Ovary (tissue), 10 donors: ENCODE measurements at places on chromosomes 7 and 10. TPM values are rescaled to one million over a fixed set of nuclear protein-coding genes. Genes with fewer than 3 reads are reported as not detected.

DNA sequence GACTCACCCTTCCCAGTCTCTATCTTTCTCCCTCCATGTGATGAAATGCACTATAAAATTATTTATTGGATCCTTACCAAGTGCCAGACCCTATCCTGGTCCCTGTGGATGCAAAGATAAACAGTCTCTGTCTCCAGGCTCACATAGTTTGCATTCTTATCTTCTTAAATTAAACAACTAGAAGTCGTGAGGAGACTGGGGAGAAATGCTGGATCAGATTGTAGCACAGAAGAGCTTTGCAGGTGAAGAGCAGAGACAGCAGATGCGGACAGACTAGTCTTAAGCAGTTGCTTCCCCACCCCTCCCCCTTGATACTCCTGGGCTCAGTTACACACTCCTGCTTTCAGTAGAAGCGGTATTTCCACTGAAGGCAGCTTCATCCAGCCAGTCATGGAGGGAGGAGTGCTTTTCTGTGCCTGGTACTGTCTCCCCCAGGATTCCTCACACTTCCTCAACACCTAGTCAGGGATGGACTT lies 20.8 kb upstream of the CDK1 start:
- no peaks in the 10 kb centered on the region for H3K4me1 ChIP-seq
- H3K27ac ChIP-seq, result no peak overlapping the region
- DNase-seq, result no peak
- H3K4me3 ChIP-seq, result no peak overlapping the region
- no peaks in the 10 kb centered on the region for H3K27me3 ChIP-seq

DNA sequence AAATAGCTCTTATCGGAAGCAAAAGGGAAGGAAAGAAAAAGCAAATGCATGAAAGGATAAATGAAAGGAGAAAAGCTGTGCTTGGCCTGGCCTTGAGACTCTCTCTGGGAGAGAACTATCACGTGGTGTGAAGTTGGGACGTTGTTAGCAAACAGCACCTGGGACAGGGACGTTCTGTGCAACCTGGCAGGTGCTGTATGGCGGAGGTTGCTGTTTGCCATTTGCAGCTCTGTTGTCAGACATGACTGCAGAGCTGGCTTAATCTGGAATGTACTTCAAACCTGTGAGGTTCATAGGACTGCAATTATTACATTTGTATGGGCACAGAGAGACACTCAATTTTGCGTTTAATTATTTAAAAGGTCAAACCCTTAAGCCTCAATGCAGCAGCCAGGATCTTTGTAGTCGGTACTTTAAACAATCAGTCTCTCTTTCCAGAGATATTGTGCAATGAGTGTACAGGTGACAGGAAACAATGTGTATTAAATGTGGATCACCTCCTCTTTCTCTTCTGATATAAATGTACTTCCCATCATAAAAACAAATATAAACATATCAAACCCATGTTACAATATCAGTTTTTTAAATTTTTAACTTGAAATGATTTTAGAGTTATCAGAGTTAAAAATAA lies 800.5 kb upstream of the KCND2 start:
- H3K4me1 ChIP-seq, result no peaks in the 10 kb centered on the region
- H3K27ac ChIP-seq, result no peak overlapping the region
- no peaks in the 10 kb centered on the region for H3K36me3 ChIP-seq
- H3K27me3 ChIP-seq, result peaks cover 2% of the 10 kb centered on the region

GRCh38 chr10:37860494-37861190 lies 3.2 kb upstream of the ZNF248 start:
- no peak overlapping the region for H3K27ac ChIP-seq
- H3K36me3 ChIP-seq, result no peaks in the 10 kb centered on the region
- no peak for DNase-seq
- H3K4me3 ChIP-seq, result no peak overlapping the region
- H3K4me1 ChIP-seq, result peaks cover 5% of the 10 kb centered on the region

- no peak for DNase-seq
- no peaks in the 10 kb centered on the region for H3K36me3 ChIP-seq
- no peak overlapping the region for H3K27ac ChIP-seq
Observed at GRCh38 chr10:86165666-86166065, 200.9 kb downstream of the GRID1 start.

DNA sequence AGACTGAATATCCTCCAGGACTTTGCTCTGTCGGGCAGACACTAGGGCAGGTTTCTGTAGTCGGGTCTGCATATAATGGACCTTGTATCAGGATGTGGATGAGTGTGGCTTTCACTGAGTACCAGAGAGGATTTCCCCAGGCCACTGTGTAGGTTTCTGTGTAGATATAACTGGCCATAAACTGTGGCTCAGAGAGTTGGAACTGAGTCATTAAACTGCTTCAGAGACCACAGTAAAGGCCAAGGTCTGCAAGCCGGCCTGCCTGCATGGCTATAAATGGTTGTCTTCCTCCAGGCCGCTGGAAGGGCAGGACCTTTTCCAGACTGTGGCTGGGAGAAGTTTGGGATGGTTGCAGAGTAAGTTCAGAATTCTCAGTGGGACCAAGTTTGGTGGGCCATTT lies 16.9 kb downstream of the ZNF92 start:
- no peaks in the 10 kb centered on the region for H3K36me3 ChIP-seq
- DNase-seq, result no peak
- H3K4me1 ChIP-seq, result no peaks in the 10 kb centered on the region

DNA sequence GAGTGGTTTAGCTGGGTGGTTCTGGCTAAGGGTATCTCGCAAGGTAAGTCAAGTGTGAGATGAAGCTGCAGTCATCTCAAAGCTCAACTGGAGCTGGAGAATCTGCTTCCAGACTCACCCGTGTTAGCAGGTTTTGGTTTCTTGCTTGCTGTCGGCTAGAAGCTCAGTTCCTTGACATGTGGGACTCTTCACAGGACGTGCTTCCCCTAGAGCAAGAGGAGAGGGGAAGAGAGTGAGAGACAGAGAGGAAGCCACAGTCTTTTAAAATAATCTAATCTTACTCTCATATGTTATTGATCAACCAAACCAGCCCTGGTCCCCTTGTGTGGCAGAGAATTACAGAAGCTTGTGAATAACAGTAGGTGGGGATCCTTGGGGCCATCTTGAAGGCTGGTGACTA lies 199.5 kb downstream of the REEP3 start:
- H3K27ac ChIP-seq, result no peak overlapping the region
- H3K36me3 ChIP-seq, result no peaks in the 10 kb centered on the region
- no peaks in the 10 kb centered on the region for H3K4me1 ChIP-seq
- H3K4me3 ChIP-seq, result no peak overlapping the region
- no peak for DNase-seq

DNA sequence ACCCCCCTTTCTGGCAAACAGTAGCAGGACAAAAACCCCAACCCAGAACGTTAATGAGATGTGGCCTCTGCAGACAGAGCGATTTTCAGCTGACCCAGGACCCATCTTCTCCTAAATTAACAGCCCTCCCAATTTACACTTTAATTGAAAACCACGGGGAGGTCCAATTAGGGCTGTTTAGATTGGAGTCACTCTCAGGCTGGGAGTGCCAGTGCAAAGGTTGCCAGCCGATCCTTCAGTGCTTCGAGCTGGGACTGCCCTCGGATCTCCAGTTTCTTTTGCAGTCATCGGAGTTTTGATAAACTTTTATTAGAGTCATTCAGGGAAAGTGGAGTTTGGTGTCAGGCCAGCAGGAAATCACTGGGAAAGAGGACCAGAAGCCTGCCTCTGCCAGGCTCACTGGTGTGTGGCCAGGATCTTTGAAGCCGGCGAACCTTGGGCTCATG lies 108.0 kb downstream of the DOCK1 start:
- no peak for DNase-seq
- H3K27ac ChIP-seq, result no peak overlapping the region
- H3K27me3 ChIP-seq, result no peaks in the 10 kb centered on the region
- peaks cover 4% of the 10 kb centered on the region for H3K4me1 ChIP-seq
- H3K4me3 ChIP-seq, result no peak overlapping the region
- H3K36me3 ChIP-seq, result no peaks in the 10 kb centered on the region

Gene ADAM22
- 10.0 TPM for polyA plus RNA-seq

Gene NRCAM
- polyA plus RNA-seq, result 1.3 TPM

Gene HGF
- polyA plus RNA-seq, result 7.6 TPM
